ENCODE measurements at places on chromosomes 1 and 21.

GRCh38 chr1:10495952-10496351 lies 21.2 kb downstream of the PEX14 start:
- DNase-seq, result no peak

DNA sequence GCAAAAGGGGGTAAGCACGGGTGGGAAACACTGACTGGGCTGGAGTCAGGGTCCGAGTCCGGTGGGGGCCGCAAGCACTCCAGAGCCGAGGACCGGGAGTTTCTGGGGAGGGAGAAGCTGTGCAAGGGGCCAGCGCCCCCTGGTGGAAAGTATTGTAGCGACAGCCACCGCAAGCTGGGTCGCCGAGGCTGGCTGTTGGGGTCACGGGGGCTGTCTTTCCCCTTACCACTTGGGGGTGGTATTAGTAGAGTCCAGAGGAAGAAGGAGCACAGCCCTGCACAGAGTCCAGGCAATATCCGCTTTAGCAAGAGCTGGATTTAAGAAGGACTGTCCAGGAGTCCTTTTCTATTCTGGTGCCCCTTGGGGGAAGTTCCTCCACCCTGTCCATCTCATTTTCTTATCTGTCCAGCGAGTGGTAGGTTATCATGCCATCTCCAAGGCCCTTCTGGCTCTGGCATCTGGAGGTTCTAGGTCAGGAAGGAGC lies 17.9 kb upstream of the ETV3 start:
- no peak for DNase-seq

GRCh38 chr1:188314557-188315137 lies 1485.9 kb downstream of the PLA2G4A start:
- DNase-seq, result no peak

GRCh38 chr1:77276941-77277340 lies 4.9 kb upstream of the AK5 start:
- no peak for DNase-seq

DNA sequence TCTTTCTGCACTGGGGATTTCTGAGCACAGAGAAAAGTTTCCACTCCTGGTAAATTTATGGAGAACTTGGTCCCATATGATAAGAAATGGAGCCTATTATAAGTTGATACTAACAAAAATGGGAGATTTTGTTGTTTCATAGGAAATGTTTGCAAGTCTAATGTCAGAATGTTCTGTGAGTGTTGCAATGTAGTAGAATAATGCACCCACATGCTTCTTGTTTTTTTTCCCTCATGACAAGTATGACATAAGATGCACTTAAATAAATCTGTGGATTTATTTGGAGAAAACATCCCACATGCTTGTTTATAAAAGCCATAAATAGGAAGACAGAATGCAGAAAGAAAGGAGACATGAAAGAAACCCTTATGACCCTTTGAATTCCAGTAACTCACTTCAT lies 50.8 kb upstream of the KCNJ6 start:
- no peak for DNase-seq

Measured in NCI-H1436 treated with DMSO at 0.1 percent for 48 hours (cell line).